ENCODE measurements at places on chromosomes 16 and 17.

GRCh38 chr17:19646788-19647696 is 1.5 kb upstream of the ALDH3A2 start:
- DNase-seq = no peak

GRCh38 chr16:3716831-3717234 is 491 bp downstream of the TRAP1 start:
- no peak for DNase-seq

- no peak for DNase-seq
Measured at GRCh38 chr17:54979657-54980056, 11.1 kb downstream of the STXBP4 start.

GRCh38 chr17:75128694-75129505 is 2.6 kb downstream of the NT5C start:
- DNase-seq = no peak

DNA sequence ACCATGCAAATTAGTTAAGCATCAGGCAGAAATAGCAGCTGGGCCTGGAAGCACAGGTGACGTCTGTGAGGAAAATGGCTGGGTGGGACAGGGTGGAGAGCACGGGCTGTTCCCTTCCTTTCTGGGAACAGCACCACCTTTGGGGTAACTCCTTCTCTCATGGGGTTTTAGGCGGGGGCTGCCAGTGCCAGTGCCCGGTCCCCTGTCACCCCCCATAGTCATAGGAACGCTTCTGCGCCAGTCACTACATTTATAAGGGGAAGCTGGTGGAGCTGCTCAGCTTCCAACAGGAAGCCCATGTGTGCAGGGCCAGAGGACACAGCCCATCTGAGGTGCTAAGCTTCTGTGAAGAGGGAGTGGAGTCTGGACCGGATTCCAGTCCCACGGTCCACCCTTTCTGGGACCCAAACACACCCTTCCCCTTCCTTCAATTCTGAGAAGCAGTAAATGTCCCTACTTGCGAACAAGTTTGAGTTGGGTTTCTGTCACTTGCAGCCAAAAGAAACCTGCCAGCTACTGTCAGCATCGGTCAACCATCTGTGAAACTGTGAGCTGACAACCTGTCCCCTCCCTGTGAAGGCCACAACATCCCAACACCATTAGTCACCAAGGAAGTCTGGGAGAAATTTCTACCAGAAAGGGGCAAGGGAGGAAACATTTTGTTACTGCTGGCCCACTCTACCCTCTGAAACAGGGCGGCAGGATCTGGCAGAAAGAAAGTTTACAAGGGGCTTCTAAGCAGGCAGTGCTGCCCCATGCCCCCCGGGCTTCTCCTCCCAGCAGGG is 86.0 kb upstream of the AMZ2 start:
- DNase-seq = no peak

DNA sequence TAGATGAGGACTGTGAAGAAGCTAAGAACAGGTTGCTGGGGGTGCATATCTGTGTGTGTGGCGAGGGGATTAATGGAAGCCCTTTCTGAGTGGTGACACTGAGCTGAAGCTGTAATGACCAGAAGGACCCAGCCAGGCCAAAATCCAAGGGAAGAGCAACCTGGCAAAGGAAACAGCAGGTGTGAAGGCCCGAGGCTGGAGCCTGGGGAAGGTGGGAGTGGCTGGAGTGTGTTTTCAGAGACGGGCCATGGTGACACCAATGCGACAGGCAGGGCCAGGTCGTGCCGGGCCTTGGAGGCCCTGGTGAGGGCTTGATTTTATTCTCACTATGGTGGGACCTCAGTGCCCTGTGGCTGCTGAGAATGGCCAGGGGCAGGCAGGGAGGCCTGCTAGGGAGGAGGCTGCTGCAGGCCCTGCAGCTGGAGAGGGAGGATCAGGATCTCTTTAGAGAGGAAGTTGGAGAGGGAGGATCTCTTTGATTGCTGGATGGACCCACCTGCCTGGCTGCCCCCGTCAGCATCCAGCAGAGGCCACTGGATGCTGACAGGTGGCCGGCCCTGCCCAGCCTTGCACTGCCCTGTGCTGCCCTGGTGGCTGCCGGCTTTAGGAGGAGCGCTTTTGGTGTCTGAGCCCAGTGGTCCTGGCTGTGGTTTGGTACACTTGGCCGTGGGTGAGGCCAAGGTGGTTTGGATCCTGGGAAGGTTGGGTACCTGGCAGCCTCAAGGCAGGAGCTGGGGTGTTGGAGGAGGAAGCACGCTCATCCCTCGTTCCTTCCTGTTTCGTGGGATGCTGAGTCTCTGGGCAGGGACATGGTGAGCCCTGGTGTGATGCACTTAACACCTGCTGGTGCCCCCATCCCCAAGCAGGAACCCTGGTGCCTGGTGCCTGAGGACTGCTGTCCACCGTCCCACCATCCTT is 188.3 kb downstream of the SEC14L1 start:
- no peak for DNase-seq

GRCh38 chr16:81431554-81432353 is 12.9 kb upstream of the CMIP start:
- DNase-seq = no peak

DNA sequence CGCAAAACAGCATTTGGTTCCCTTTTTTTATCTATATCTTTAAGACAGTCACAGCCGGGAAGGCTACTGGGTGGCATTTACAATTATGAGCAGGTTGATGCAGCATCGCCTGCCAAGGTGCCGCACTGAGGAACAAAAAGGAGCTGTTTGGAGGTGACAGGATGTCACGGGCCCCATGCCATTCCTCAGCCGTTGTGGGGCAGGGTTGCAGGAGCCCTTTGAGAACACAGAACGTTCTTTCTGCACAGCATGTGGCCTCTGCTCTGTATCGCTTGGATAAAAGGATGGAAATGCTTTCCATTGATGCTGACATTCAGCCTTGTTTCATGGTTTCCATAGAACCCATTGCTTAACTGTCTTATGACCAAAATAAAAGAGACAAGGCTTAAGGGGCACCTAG is 141.9 kb upstream of the CDH5 start:
- DNase-seq = no peak

- DNase-seq = no peak
Measured at GRCh38 chr16:28478506-28479180, 6.5 kb upstream of the NPIPB7 start.

DNA sequence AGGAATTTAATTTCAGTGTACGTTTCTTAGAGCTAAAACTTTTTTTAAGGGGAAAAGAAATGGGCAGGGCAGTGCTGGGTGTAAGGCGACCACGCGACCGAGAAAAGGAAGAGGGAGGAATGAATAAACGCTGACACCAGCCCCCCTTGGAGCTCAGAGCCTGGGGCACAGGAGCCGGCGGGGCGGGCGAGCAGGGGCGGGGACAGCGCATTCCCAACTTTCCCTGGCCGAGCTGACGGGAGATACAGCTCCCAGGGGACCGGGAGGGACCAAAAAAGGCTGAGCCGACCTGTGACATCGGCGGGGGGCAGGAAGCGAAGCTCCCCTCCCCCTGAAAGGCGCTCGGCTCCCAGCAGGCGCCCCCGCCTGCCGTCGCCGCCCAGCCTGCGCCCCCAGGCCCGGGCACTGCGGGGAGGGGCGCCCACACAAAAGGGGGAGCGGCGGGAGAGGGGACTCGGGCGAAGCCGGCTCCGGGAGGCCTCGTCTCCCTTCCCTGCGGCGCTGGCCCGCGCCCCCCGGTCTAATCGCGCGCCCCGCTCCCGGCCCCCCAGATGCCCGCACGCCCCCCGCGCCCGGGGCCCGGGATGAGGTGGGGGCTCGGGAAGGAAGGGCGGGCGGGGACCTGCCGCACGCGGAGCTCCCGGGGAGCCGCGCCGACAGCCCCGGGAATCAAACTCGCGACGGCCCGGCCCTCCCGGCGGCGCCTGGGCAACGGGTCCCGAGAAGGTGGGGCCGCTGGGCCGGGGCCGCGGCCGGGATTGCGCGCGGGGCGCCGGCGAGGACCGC is 622 bp downstream of the CUEDC1 start:
- no peak for DNase-seq

DNA sequence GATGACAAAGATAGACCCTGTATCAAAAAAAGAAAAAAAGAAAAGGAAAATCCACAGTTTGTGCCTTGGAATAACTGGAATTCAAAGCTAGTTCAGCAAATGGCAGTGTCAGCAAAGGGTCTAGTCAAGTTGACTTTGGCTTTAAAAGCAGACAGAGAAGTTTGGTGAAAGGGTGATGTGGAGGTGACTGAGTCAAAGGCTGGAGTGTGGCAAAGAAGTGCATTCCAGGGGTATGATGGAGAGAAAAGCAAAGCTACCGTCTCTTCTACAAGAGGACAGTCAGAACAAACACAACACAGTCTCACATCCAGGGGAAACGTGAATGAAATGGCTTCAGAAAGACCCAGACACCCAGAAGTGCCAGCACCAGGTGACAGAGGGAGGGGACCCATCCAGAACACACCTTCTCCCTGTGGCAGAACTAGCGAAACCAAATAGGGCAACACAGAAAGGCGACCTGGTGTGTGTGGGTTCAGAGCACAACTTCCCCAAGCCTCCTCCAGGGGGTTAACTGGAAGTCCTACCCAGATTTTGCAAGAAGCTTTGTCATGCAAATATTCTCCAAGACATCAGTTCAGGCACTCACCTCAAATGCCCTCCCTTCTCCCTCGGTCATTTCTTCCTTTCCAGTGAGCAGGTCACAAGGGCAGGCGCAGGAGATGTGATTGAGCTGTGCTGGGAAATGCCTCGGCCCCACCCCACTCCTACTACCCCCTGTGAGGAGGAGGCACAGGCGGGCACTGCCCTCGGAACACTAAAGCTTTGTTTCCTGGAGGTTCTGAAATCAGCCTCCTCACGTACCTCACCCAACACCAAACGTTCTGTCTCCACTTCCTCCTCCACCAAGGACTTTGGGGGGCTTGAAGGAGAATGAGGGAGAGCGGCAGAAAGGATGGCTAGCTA is 481.9 kb downstream of the SOX9 start:
- no peak for DNase-seq

- DNase-seq = no peak
Measured at GRCh38 chr17:37710344-37710886, 34.4 kb downstream of the HNF1B start.

- DNase-seq = no peak
Measured at GRCh38 chr17:80491478-80492342, 15.3 kb upstream of the NPTX1 start.

DNA sequence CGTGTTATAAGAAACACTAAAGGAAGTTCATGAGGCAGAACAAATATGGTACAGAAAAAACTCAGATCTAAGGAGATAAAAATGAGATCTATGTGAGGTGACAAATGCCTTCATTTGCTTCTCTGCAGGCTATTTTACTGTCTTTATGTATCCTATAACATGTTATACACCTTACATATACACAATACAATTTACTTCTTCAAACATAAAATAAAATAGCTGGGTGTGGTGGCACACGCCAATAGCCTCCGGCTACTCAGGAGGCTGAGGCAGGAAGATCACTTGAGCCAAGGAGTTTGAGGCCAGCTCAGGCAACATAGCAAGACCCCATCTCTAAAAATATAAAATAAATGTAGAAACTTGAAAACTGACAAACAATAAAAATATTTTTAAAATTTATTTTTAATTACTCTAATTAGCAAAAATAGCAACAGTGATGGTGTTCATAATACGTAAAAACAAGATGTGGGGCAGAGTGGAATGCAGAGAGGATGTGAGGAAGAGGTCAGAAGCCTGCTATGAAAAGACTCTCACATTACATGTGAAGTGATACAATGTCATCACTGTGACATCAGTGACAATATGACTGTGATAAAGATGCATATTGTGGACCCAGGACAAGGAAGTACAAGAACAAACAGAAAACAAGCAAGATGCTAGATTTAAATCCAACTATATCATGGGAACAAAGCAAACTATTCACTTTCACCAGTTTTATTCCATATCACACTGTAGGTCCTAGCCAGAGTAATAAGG is 31.0 kb downstream of the VPS53 start:
- DNase-seq = no peak

GRCh38 chr16:57988929-57989328 is 11.5 kb downstream of the ZNF319 start:
- DNase-seq = no peak

DNA sequence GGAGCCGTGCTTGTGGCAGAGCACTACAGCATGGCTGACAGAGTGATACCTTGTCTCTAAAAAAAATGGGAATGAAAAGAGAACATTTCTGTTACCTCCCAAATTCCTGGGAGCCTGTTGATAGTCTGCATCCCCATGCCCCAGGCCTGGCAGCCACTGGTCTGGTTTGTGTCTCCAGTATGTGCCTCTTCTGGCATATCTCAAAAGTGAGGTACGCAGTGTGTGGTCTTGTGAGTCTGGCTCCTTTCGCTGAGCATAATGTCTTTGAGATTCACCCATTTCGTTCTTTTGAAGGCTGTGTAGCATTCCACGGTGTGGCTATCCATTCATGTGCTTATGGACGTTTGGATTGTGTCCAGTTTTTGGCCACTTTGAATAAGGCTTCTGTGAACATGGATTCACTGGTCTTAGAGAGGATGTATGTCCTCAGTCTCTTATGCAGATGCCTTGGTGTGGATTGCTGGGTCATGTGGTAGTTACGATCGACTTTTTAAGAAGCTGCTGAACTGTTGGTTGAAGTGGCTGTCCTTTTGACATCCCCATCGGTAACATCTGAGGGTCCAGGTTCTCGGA is 39.1 kb downstream of the PRMT7 start:
- no peak for DNase-seq

GRCh38 chr16:15701975-15702970 is 52.2 kb downstream of the NDE1 start:
- no peak for DNase-seq

Data from T-helper 17 cell (primary cell).